Stimulated activated CD8-positive, alpha-beta memory T cell treated with anti-CD3 and anti-CD28 coated beads, Interleukin-7, amount 100 ng/mL, for 48 hours (primary cell): ENCODE measurements at places on chromosomes 11 and 22.
A peak's percentile ranks its signal among the peaks of the same experiment; 100 is the strongest.

DNA sequence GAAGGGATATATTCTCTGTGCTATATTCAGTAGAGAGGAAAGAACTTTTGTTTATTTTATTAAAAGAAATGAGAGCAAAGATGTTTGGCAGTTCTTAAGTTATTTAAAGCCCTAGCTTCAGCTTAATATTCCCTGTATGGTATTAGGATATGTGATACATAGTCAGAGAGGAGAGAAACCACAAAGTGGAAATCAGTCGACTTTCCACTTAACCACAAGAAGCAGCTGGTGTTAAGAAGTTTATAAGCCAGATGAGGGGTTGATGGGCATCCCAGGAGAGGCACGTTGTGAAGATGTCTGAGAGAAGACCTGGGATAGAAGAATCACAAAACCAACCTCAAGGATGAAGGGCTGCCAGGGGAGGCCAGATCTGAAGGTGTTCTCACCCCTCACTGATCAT, 23.3 kb upstream of the PHF21B start:
- DNase-seq: no peak

DNA sequence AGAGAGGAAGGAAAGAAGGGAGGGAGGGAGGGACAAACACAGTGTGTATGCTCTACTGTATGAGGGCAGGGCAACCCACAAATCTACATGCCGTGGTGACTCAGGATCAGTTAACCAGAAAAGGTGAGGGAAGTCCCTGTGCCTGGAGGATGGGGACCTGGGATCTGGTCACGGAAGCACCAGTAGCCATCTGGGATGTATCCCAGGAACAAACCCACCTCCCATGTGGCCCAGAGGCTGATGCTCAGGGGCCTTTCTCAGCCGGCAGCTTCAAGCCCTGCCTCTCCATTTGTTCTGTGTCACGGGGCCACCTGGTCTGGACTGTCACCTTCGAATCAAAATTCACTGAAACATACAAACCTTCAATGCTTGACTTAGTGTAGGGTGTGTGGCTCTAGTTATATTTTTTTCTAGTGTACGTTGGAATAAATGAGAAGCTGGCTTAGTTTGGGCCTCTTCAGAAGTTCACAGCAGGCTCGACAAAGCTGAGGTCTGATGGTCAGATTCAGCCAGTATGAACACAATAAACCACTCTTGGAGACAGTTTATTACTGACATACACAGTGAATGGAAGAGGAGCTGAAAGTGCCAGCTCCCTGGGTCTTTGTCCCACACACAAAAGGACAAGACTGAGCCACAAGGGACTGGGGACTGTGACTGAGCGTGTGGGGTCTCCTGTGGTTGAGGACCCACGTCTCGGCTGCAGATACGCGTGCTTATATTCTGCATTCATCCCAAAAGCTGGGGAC, 23.5 kb upstream of the RTL6 start:
- DNase-seq: no peak

DNA sequence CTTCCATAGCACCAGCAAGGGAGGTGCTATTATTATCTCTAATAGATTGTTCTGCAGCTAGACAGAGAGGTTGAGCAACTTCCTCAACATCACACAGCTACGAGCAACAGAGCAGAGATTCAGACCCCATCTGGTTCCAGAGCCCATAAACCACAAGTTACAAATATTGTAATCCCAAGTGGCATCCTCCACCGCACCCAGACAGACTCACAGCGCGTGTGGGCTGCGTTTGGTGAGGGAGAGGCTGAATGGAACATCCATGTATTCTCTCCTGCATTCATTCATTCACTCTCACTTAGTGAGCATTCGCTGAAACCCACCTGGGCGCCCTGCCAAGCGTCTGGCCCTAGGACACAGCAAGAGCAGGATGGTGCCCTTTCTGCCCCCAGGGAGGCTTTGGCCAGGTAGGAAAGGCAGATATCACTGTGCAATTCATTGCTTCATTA, 33.5 kb downstream of the LIF start:
- no peak for DNase-seq

GRCh38 chr11:91825777-91826176, 398.8 kb upstream of the FAT3 start:
- DNase-seq: no peak

DNA sequence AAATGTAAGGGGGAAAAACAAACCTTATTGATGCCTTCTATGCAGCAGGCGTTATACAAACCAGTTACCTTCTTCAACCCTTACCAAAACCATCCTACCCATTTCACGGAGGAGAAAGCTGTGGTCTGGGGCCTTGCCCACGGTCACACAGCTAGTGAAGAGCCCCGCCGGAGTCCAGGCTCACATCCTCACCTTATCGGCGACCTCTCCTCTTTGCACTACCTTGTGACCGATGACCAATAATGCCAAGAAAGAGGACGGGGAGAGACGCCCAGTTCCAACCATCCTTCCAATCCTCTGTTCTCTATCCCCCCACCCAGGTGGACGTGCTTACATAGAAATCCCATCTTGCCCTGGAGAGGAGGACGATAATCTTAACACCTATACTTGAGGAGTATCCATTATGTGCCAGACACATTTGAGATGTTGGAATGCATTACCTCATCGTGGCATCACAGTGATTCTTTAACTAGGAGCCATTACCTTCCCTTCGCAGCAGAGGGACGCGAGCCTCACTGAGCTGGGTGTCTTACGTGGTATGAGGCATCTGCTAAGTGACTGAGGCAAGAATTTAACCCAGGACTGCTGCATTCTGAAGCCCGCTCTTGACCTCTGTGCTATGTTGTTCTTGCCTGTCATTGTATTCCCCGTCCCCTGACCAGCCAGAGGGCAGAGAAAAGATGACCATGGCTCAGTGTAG, 253.7 kb upstream of the B3GAT1 start:
- DNase-seq: no peak

DNA sequence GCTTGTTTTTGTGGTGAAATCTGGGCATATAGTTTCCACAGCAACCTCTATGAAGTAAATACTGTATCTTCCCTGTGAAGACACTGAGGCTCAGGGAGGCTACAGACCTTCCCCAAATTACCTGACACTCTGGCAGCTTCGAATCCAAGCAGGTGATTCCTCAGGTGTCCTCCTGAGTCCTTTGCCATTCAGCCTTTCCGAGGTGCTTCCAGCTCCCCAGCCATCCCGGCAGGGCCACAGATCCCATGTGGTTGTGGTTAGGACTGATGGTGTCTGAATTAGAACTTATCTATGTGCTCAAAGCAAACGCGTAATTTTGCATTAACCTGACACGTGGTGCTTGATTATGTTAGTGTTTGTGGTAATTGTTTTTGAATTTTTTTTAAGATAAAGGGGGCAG, 785.6 kb downstream of the BRD1 start:
- no peak for DNase-seq

DNA sequence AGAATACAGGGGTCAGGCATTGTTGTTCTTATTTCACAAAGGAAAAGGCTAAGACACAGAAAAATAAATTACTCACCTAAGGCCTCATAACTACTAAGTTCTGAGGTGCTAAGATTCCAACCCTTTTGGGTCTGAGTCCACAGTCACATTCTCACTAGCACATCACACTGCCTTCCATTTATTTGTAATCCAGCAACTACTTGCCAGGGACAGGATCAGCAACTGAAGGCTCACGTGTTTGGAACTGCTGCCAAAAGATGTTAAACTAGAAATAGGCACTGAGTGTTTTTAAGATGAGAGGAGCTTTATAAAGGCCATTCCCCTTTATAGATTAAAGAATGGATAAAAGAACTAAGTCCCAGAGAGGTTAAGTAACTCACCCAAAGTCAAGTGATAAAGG, 58.0 kb downstream of the CADM1 start:
- no peak for DNase-seq

- peak; percentile 33 for DNase-seq
These were observed 12.4 kb downstream of the CRELD2 start for GRCh38 chr22:49930596-49931412.

- DNase-seq: peak; percentile 59
These were observed 54.7 kb downstream of the FBXO7 start for GRCh38 chr22:32528984-32529982.

DNA sequence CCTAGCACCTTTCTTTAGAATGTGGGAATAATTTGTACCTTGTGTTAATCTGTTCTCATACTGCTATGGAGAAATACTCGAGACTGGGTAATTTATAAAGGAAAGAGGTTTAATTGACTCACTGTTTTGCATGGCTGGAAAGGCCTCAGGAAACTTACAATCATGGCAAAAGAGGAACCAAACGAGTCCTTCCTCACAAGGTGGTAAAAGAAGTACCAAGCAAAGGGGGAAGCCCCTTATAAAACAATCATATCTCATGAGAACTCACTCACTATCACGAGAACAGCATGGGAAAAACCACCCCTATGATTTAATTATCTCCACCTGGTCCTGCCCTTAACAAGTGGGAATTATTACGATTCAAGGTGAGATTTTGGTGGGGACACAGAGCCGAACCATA, 127.1 kb upstream of the ANO3 start:
- DNase-seq: no peak

- DNase-seq: no peak
These were observed 6.2 kb upstream of the SREBF2 start for GRCh38 chr22:41826430-41827383.

- no peak for DNase-seq
These were observed 1.1 kb downstream of the TIMM10B start for GRCh38 chr11:6482441-6482840.

DNA sequence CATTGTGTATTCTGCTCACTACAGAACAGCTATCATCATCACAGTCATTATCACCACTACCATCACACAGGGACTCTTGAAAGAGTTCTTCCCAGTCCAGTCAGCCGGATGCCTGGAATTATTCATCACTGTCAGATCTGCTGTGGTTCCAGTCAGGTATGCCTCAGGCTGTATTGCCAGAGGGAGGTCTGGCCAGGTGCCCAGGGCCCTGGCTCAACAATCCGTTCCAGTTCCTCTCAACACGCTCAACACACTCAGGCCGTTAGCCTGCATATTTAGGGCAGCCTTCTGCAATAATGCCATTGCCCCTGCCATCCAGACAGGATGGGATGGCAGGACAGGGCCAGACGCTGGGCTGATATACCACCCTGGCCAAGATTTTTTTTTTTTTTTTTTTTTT, 28.6 kb upstream of the RASL10A start:
- no peak for DNase-seq

- DNase-seq: no peak
These were observed 239.1 kb upstream of the ARHGAP20 start for GRCh38 chr11:110951037-110951949.

- DNase-seq: no peak
These were observed 3.7 kb downstream of the HMBS start for GRCh38 chr11:119088406-119088805.

- no peak for DNase-seq
These were observed 412.3 kb upstream of the CHORDC1 start for GRCh38 chr11:90635151-90635550.

GRCh38 chr11:20056950-20057943, 103.0 kb downstream of the DBX1 start:
- DNase-seq: no peak

DNA sequence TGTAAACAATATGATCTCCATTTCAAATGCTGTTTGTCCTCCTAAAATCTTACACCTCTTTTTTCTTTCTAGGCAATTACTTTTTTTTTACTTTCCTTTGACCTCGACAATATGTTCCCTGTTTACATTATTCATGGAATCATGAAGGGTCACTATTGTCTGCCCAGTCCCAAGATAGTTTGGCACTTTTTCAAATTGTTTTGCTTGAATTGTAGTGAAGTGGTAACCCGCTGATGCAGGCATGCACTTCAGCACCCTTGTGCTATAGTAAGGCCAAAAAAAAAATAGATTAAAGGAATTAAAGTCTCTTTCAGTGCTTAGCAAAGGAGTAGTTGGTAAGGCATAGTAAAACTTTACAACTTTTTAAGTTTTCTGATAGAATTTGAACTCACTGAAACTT, 90.9 kb downstream of the PAX6 start:
- no peak for DNase-seq

DNA sequence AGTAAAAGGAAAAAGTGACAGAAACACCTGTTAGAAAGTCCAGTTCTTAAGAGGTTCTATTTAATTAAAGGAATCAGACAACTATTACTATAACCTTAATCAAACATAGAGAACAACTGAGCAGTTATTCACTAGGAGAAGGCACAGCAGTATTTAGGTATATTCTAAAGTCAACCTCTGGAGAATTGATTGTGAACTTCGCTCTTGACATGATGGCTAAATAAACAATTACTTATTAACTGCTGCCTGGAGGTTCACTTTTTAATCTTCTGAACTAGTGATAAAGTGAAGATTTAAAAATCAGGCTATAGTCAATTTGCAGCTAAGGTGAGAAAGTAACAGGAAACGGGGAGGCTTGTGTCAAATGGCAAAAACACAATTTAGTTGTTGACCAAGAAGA, 557.3 kb downstream of the FAM181B start:
- no peak for DNase-seq

DNA sequence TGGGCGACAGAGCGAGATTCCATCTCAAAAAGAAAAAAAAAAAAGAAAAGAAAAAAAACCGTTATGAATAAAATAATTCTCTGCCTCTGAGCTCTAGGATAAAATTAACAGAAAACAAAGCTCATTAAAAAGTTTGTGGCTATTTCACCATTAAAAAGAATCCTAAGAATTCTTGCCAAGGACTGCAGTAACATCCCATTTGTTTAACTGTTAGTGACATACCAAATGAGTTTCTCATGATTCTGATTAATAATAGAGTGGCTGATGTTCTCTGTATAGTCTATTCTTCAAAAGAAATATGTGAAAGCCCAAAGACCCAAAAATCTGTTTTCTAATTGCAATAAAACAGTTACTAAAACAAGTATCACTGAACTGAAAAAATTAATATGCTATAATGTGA, 19.7 kb downstream of the CLNS1A start:
- no peak for DNase-seq

GRCh38 chr22:27251563-27251962, 550.0 kb downstream of the MN1 start:
- DNase-seq: no peak

GRCh38 chr11:12377106-12377823, at the start of gene PARVA:
PARVA (plus strand) TSS chr11:12377571; CDS start chr11:12377648, 77 bp downstream.
- no peak for DNase-seq

DNA sequence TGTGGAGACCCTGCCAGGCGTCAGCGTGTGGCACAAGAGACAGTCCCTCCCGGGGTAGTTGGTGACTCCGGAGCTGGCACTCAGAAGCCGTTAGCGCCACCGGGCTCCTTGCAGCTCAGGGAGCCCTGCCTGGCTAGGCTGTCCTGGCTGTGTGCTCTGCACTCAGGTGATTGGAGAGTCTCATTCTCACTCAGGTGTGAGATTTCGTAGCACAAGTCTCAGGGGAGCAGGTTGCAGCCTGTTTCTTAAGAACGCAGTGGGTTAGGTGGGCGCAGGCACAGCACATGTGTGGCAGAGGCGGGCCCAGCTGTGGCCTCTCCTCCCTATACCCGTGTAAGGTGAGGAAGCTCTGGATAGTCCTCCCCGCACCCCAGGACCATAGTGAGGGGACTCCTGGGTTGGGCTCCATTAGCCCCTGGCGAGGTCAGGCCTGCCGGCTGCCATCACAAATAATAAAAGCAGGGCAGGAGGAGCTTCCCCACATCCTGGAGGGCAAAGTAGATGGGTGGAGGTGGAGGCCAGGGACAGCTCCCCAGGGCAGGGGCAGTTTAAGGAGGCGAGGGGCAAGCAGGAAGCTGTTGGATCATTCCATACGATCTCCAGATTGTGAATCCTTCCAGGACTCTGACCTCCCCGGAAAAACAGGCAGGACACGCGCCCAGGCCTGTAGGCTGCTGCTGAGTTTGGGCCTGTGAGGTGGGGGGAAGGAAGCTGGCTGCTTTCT, 39.4 kb downstream of the SBF1 start:
- DNase-seq: no peak

- no peak for DNase-seq
These were observed 61.4 kb downstream of the DDX10 start for GRCh38 chr11:108726077-108726800.

GRCh38 chr11:3123305-3123704, 41.8 kb downstream of the OSBPL5 start:
- DNase-seq: no peak

- no peak for DNase-seq
These were observed 65.9 kb upstream of the MTMR2 start for GRCh38 chr11:95989780-95990179.
